ENCODE measurements at places on chromosomes 4 and X. TPM values are rescaled to one million over a fixed set of nuclear protein-coding genes. Genes with fewer than 3 reads are reported as not detected.

DNA sequence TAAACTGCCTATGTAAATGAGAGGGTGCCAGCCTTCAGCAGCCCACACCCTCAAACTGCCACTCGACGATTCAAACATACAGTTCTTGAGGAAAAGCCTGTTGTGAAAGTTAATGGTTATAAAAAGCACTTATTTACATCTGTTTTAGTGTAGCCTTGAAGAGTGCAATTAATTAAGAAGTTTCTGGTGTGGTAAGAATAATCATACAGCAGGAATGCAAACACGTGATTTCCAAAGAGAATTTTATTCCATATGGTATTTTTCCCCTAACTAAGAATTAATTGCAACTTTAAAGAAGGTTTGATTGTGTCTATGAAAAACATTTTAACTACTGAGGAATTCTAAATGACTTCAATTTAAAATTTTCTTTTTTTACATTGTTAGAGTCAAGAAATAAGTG, 176.3 kb upstream of the PITX2 start:
- no peak for DNase-seq

- DNase-seq, result no peak
Measured at GRCh38 chr4:53730031-53730805, 138.9 kb upstream of the LNX1 start.

DNA sequence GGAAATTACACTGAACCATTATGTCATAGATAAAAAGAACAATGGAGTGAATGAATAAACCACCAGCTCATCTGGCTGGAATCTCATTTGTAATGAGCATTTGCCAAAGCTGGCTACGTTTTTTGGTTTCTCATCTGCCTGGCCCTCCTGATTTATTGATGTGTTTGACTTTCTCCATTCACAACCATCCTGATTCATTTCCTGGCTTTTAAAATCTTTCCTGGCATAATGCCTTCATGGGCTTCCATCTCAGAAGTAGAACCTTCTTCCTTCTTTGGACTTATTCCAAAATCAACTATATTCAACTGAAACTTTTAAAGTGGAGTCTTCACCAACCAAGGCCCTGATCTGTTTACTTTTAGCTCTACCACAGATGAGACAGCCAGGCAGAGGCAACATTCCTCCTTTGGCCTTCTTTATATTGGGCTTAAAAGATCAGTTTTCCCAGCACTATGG, 36.0 kb upstream of the ARSJ start:
- peak; percentile 94 for DNase-seq

DNA sequence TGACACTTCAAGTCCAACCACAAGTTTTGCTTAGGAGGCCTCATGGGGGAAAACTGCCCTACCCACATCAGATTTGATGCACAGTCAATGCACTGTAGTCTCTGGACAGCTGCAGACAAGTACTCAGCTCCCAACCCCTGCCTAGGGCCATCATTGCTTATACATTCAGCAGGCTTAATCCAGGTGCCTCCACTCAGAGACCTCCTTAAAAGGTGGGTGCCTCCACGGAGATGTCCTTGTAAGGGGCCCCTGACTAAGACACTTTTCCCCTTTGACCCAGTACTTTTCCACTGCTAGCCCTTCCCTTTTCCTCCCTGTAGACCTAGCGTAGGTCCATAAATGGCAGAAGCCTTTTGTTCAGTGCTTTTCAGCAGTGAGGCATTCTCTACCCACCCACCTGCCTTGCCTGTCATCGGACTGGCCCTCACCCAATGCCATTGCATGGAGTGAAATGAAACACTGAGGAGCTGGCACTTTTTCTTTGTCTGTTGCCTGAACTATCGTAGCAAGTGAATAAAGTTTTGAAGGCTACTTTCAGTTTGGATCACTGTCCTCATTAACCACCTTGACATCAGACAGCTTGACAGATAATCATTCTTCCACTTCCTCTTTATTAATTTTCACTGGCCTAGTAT, 23.8 kb upstream of the PLK4 start:
- DNase-seq, result no peak

DNA sequence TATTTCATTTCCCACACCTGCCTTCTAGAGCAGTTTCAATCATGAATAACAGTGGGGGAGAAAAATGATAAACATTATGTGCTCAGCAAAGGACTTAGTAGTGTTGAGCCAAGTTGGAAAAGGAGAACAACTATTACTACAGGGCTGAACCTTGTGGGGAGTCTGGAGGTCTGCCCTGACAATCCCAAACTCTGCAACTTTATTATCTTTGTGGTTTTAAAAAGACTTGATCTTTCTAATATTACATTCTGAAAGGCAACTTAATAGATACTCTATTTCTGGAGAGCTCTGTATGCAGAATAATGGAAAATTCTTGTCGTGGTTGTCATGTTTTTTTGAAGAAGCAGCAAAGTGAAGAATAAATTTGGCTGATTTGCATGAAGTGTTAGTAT, 116.1 kb downstream of the SPCS3 start:
- no peak for DNase-seq

GRCh38 chr4:173332963-173333657, 1.0 kb downstream of the HMGB2 start:
- DNase-seq, result no peak

DNA sequence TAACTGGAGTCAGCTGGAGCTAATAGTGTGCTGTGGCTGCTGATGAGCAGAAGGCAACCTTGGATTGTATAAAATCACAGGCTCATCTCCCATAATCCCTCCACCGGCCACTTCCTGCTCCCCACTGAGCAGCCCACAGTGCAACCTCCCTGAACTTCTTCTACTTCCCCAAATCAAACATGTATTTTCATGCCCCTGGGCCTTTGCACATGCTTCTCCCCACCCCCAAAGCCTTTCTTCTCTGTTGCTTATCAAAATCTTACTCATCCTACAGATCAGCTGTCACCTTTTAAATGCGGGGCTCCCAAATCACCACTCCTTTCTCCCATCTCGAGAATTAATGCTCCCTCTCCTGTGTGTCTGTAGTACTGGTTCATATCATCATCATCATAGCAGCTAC, 35.8 kb downstream of the RHOH start:
- no peak for DNase-seq

GRCh38 chr4:120922381-120923206, at the start of gene PRDM5:
TSS of gene PRDM5 (minus strand) at chr4:120922726. CDS start at chr4:120922608, 118 bp downstream.
- DNase-seq, result no peak

GRCh38 chrX:107826238-107827029, 768 bp downstream of the MID2 start:
- no peak for DNase-seq

GRCh38 chr4:54958236-54958635, 167.2 kb downstream of the KDR start:
- no peak for DNase-seq

DNA sequence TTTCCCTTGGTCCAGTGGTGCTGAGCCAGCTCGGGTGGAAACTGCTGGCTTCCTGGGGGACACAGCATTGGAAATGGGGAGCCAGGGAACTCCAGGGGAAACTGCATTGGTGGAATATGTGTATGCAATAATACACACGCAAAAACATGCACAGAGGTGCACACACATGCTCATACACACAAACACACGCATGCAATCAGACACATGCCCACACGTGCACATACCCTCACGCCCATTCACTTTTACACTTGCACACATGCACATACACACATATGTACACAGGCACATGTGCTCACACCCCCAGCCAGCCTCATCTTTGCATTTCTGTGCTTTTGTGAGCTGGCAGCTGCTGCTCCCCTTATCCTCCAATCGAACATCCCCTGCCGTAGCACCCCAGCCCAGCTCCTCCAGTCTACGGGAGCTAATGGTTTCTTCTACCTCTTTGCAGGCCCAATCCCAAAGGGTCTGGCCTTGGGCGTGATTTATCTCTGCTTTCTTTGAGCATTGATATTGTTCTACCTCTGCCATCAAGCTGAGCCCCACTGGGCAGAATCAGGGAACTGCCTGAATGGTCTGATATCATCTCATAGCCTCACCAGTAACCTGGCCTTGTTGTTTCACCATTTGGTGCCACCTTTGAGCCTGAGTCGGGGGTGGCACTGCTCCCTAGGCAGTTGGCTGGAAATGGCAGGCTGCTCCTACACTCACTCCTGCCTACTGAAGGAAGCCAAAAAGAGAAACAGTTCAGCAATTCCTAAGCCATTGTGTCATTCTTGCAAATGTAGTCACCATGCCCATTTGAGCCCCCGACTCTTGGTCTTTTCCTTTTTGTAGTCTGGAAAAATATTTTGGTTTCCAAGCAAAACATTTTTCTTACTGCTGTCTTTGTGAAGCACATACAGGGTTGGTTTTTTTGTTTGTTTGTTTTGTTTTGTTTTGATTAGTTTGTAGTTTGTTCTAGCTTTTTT, 104.4 kb upstream of the MAMLD1 start:
- no peak for DNase-seq

DNA sequence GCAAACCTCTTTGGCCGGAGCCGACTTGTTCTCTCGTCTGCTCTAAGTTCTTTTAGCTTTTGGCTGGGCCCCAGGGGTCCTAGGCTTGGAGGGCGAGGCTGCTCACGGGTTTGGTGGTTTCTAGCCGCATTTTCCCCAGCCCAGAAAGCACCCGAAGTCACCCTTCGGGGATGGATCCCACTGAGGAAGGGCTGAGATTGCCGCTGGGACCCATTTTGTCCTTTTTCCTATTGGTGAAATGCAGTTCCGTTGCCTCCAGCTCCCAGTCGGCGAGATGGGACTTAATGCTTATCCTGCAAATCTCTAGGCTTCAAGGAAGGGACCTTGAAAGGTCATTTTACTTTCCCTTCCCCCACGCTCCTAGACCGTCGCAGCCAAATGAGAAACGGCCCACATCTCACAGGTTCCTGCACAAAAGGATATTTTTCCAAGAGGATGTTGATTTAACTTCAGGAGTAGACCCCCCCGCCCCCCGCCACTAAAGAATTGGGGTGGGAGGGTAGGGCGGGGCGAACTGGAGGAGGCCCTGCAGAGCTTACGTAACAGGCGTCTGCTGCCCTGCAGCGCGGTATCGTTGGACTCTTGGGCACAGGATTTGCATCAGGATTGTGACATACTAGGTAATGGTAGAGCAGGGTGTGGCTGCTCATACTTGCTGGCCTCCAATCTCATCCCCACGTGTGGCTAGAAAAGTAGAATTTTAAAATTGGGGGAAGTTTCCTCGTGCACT, 564 bp downstream of the PGK1 start:
- DNase-seq, result no peak

DNA sequence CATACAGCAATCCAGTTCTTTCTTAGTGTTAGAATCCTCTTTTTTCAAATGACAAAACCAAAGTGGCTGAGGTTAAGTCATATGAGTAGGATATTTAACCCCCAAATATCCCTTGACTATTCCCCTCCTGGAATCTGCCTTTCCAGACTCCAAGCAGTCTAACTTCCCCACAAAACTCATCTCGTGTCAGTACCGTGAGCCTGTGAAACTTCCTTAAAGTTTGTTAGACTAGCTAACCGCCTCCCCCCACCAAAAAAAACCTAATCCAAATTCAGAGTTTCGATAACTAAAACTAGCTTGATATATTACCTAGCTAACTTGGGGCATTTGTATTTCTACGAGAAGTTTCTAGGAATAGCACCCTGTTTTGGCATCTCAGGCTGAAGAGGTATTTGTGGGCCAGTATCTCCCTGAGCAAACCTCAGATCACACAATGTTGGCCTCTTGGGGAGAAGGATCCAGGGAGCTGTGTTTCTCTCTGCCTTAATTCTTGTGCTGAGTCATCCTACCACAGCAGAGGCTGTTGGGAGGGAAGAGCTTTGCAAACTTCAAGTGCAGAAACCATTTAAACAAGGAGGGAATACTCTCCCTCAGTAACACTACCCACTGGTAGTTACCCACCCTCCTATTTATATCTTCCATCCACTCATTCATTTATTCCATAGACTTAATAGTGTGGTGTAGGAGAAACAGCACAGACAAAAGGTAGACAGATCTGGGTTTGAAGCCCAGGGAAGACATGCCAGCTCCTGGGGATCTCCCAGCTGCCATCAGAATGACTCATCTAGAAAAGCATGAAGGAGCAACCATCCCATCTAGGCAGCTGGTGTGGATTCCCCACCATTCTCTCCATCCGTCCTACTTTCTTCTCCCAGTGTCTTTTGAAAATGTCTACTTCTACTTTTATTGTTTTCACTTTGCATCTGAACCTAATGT, 39.3 kb upstream of the TXK start:
- peak; percentile 85 for DNase-seq

- peak; percentile 12 for DNase-seq
Measured at GRCh38 chrX:149630681-149631233, 835 bp downstream of the TMEM185A start.

GRCh38 chr4:77990456-77990855, 66.7 kb upstream of the FRAS1 start:
- DNase-seq, result no peak

DNA sequence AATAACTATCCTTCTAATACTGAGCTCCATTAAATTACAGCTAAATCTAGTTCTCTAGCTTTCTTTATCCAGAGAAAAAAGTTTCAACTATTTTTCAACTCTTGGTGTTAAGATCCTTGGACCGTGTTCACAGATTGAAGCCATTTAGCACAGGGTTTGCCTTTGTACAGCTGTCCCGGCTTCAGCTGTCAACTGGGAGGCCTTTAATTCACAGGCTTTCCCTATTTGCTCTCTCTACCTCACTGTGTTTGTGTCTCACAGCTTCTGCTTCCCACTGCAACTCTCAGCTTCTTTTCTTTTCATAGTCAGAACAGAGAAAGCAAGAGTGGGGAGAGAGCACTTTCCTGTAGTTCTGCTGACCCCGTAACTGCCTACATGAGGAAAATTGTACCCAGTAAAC, 76.9 kb upstream of the SMAD1 start:
- no peak for DNase-seq

FANCB gene
- total RNA-seq, result 5.9 TPM

FTHL17 gene
- not detected for total RNA-seq

AFM gene
- not detected for total RNA-seq

HS3ST1 gene
- 2.5 TPM for total RNA-seq

KLB gene
- total RNA-seq, result not detected

GAGE12H gene
- total RNA-seq, result not detected

ASB9 gene
- total RNA-seq, result 9.6 TPM

SMIM31 gene
- not detected for total RNA-seq

GK gene
- total RNA-seq, result 2.1 TPM

SERTM2 gene
- not detected for total RNA-seq
